ENCODE measurements at places on chromosomes 2 and 18.

DNA sequence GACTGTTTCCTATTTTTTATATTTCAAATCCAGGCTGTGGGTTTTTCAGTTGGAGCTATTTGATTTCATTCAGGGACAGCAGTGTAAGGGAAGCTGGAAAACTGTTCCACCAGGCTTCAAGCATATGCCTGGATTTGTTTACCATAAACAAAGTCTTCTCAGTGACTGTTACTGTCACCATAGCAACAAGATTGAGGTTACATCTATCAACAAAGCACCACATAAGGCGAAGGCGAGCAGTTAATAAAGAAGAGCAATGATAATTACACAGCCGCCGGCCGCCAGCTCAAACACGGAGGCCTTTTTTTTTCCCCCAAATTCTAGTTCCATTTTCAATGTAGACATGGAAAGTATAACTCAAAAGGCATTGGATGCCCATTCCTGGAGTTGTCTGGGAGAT is 553.7 kb upstream of the SYT4 start:
- peak; percentile 3 for DNase-seq

GRCh38 chr2:196186266-196186980 is 15.0 kb upstream of the STK17B start:
- DNase-seq = no peak

GRCh38 chr18:74622072-74622471 is 24.4 kb downstream of the ZNF407 start:
- no peak for DNase-seq

DNA sequence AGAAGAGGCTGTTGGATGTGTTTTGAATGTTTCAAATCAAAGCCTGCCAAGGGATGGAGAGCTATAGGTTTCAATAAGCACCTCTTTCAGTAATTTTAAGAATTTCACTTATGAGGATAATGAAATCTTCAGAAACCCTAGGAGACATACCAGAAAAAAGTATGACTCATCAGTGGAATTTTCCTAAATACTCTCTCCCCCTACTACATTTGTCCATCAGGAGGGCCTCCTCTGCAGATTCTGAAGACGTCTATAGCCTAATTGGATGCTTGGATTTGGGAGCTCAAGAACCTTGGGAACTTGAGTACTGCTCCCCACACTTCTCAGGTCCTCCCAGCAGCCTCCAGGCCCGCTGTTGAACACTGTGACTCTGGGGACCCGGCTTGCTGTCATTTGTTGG is 374.3 kb downstream of the SLC4A3 start:
- peak; percentile 91 for DNase-seq

DNA sequence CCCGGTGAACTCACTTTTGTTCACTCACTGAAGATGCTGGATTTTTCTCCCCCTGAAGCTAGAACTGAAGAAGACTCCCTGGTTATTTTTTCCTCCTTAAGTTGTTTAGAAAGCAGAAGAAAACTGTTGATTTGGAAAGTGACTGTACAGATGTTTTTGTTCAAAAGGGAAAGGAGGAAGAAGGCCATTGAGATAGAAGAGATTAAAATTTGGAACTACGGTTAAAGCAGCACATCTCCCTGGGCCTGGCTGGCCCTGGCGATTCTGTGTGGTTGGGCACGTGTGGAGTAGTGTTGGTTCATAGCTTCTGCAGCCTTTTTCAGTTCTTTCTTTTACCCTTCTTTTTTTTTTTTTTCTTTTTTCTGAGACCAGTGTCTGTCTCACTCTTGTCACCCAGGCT is 109.2 kb downstream of the MAP4K4 start:
- DNase-seq = no peak

GRCh38 chr18:29912351-29912750 is 1130.2 kb downstream of the DSC3 start:
- no peak for DNase-seq

GRCh38 chr2:239226677-239227581 is 173.9 kb downstream of the HDAC4 start:
- DNase-seq = no peak

DNA sequence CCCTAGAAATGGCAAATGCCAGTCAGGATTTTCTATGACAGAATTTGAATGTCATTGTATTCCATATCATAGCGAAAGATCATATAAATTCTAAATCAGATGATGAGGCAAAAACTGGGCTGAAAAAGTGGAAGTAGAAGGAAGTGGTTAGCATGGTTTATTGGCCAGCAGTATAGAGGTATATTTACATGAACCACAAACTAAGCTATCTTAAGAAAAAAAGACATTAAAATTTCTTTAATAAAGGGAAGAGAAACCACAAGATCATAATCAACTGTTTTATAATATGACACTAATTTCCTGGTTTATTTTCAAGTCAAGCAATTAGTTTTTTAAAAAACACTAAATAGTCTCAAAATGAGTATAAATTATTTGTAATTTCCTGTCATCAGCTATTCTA is 123.2 kb upstream of the LRP1B start:
- DNase-seq = no peak

- peak; percentile 9 for DNase-seq
Observed at GRCh38 chr2:237998530-237998929, 31.7 kb downstream of the UBE2F start.

GRCh38 chr18:55128437-55128836 is 169.2 kb upstream of the CCDC68 start:
- no peak for DNase-seq

GRCh38 chr2:742221-742620 is 65.0 kb upstream of the TMEM18 start:
- DNase-seq = no peak
